ENCODE measurements at places on chromosomes 7 and 10.

GRCh38 chr10:118045837-118046394, 825 bp downstream of the RAB11FIP2 start:
- DNase-seq, result peak; percentile 50

DNA sequence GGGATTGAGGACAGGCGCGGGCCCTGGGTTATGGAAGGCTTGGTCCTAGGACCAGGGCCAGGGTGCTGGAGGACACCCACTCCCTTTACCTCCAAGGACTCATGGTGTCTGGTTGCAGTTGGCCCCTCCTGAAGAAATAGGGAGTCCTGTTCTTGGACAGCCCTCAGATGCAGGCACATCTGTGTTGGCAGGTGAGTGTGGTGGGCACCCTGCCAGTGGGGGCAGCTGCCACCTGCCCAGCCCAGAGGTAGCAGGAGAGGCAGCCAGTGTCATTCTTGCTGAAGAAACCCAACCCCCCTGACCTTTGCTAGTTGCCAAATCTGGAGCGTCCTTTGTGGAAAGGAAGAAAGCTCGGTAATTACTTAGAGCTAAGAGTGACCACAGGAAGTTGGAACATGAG, 8.3 kb downstream of the GALNT17 start:
- no peak for DNase-seq

- DNase-seq, result no peak
Measured at GRCh38 chr10:48221814-48222213, 52.7 kb downstream of the FRMPD2 start.

- peak; percentile 39 for DNase-seq
Measured at GRCh38 chr7:77903597-77903996, 105.0 kb downstream of the PHTF2 start.

- DNase-seq, result no peak
Measured at GRCh38 chr10:71074176-71074755, 138.1 kb upstream of the UNC5B start.

GRCh38 chr7:151386301-151387160, 23.3 kb downstream of the WDR86 start:
- no peak for DNase-seq

GRCh38 chr7:90178166-90178565, 23.9 kb downstream of the STEAP1 start:
- no peak for DNase-seq

- no peak for DNase-seq
Measured at GRCh38 chr10:128930515-128930914, 536.5 kb upstream of the MGMT start.

- peak; percentile 36 for DNase-seq
Measured at GRCh38 chr10:29130190-29130673, 158.6 kb upstream of the LYZL1 start.

DNA sequence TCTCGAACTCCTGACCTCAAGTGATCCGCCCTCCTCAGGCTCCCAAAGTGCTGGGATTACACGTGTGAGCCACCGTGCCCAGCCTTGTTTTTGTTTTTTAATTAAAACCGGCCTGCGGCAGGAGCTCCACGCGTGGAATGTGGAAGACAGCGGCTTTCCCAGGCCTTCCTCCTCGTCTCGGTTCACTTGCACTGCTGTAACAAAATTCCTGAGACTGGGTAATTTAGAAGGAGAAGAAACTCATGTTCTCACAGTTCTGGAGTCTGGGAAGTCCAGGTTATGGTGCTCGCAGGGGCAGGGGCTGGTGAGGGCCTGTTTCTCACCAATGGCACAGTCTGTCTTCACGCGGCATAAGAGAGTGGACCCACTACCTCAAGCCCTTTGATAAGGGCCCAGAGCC, 14.4 kb upstream of the CRYGN start:
- DNase-seq, result no peak

DNA sequence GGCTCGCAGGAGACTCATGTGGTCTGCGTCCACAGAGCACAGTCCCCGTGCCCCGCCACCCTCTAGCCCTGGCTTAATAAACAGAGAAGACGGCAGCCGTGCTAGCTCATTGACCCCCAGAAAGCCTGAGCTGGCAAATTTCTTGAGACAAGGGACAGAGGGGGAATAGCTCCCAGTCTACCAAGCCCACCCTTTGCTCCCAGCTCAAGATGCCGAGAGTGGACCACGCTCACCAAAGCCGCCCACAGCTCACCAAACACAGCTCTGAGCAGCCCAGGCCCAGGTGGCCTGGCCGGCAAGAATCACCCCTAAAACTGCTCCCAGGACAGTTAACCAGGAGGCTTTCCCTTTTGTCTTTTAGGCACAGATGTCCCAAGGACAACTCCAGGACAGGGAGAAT, 5.4 kb downstream of the PDGFA start:
- DNase-seq, result no peak

DNA sequence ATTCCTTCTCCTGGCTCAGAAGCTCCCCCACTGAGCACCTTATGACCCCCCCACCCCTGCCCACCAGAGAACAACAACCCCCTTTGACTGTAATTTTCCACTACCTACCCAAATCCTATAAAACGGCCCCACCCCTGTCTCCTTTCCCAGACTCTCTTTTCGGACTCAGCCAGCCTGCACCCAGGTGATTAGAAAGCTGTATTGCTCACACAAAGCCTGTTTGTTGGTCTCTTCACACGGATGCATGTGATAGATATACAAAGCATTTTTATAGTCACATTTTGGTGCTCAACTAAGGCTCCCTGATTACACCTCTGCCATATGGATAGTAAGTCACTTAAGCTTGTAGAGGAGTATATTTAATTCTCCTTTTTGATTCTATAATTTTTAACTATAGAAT, 985.8 kb downstream of the REEP3 start:
- DNase-seq, result peak; percentile 30

GRCh38 chr10:133405844-133406527, 12.0 kb downstream of the MTG1 start:
- no peak for DNase-seq

GRCh38 chr7:69448071-69448470, 150.2 kb upstream of the AUTS2 start:
- DNase-seq, result no peak

- no peak for DNase-seq
Measured at GRCh38 chr7:79137942-79138341, 315.5 kb downstream of the MAGI2 start.

DNA sequence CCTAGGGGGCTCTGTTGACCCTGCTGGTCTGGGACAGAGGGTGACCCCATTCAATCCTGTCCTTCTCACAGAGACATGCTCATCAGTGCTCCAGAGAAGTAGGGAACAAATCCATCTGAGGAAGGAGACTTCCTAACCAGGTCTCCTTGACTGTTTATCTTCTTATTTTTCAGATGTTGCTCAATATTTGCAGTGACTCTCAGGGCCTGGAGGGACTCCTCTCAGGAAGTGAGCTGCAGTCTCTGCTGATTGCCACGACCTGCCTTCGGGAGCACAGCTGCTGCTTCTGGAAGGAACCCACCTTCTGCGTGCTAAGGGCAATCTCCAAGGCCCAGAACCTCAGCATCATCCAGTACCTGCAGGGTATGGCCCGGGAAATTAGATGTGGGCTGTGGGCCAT, 41.0 kb downstream of the WDFY4 start:
- DNase-seq, result no peak

- no peak for DNase-seq
Measured at GRCh38 chr10:33746836-33747268, 412.4 kb upstream of the NRP1 start.

DNA sequence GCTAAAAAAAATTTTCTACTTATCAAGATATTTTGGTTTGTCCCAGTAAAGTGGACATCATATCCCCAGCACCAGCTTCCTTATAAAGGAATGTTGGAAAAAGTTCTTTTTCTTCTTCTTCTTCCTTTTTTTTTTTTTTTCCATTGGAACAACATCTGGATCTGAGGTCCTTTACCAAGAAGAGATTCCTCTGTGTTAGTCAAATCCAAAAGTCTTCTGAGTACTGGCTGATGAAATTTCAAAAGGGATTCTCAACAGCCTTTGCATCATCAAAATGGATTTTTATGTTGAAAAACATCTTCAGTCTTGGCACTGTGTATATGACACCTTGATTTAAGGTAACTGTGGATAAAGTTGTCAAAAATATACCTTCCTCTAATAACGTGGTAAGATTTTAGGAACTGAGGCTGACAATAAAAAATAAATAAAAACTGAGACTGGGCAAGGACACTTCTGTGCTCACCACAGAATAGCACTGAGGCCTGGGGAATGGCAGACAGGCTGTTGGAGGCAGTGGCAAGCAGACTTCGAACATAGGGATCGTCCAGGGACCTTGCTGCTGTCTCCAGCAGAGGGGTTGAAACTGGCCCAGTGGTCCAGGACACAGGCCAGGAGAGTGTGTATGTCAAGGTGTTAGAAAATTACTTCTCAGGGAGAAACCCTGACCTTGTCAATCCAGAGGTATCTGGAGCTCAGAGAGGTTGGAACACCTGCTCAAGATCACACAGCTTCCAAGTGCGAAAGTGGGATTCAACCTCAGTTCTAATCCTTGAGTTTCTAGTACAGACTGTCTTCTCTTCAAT, 130.4 kb downstream of the PTPN20 start:
- no peak for DNase-seq

- DNase-seq, result no peak
Measured at GRCh38 chr7:128917122-128917521, 6.6 kb upstream of the KCP start.

- DNase-seq, result no peak
Measured at GRCh38 chr10:110244550-110244949, 37.1 kb downstream of the MXI1 start.

GRCh38 chr7:8282162-8282561, 20.2 kb upstream of the ICA1 start:
- DNase-seq, result no peak

DNA sequence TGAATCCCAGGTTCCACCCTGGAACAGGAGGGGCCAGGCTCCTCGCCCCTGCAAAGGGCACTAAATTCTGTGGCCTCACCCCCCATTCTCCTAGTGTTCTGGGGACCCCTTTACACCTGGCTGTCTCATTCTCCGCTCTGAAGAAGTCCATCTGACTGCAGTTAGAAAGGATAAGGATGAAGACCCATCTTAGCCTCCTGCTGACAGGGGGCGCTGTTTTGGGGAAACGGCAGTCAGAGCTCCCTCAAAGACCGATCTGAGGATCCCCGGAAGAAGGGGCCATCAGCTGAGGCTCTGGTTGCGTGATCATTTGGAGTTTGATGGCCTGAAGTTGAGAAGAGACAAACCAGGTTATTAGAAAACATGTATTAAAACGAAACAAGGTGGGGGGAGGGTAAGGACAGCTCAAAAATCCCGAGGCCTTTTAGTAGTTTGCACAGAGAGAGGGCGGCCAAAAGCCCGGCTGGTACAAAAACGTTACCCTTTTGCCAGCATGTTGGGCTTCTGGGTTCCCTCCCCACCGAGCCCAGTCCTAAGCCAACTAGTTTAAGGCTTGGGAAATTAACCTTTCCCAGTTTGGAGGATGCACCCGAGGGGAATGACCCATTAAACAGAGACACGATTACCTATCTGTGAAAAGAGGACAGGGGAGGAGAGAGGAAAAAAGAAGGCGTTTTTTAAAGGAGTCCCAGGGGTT, 102.8 kb downstream of the CHN2 start:
- peak; percentile 34 for DNase-seq

DNA sequence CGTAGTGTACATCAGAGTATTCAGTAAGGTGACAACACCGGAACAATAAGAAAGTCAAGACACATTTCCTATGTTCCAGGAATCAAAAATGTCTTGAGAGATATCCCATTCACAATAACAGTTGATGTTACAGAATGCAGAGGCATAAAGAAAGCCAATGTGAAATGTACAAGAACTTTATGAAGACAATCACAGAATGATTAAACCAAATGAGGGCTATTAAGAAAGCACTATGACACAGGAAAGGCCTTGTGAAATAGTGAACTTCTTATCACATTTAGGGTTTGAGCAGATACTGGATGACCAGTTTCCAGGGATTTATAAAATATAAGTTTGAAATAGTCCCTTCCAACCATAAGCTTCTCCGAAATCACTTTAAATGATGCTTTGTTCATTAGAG, 52.7 kb downstream of the VWDE start:
- DNase-seq, result peak; percentile 16

GRCh38 chr10:5462841-5463293, 36.5 kb downstream of the CALML5 start:
- DNase-seq, result no peak

DNA sequence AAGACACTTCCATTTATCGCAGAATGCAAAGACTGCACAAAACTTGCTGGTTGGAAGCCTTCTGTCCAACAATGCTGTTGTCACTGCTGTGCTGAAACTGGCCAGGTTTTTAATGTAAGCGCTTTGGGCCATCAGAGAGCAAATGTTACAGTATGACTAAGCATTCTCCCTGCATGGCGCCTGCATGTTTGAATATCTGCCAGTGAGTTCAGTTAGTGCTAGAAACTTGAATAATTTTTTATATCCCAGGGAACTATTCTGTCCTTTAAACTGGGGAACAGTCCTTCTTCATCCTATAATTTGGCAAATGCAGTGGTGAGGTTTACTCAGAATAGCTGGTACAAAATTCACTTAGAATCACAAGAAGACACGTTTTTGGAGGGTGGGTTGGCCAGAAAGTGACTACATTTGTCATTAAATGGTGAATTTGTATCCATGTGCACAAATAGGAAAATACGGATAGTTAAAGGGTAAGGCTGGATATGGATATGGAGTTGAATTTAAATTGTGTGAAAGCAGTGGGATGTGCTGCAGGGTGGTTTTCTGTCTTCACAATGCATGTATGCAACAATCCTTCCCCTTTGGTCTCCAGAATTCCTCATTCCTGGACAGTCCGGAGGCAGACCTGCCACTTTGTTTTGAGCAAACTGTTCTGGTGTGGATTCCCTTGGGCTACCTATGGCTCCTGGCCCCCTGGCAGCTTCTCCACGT, 1.7 kb downstream of the ABCC2 start:
- no peak for DNase-seq

- no peak for DNase-seq
Measured at GRCh38 chr7:107694386-107694785, 33.8 kb downstream of the SLC26A4 start.

DNA sequence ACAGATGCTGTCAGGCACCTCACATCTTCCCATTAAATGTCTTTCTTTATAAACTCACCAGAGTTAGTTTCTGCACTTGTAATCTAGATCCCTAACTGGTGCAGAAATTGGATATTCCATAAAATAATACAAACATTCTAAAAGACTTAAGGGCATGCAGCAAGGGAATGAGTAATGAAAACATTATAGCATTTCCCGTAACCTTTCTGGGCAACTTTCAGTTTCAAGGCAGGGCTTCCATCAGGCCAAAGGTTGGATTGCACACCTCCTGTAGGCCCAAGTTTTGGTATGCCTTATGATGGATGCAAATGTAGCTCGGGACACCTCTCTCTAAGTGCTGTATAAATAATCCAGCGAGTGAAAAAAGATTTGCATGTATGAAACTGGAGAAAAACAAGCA, 129.9 kb upstream of the LYZL2 start:
- no peak for DNase-seq

GRCh38 chr10:110387983-110388686, 83.4 kb upstream of the SMNDC1 start:
- no peak for DNase-seq

- no peak for DNase-seq
Measured at GRCh38 chr10:97925308-97925938, 75.8 kb downstream of the GOLGA7B start.

- no peak for DNase-seq
Measured at GRCh38 chr10:77687621-77688020, 50.0 kb upstream of the KCNMA1 start.

- no peak for DNase-seq
Measured at GRCh38 chr10:70481831-70482530, 3.4 kb downstream of the PALD1 start.

GRCh38 chr10:18710201-18710653, 51.0 kb downstream of the ARL5B start:
- DNase-seq, result no peak
